ENCODE measurements at places on chromosomes 6 and 20.

DNA sequence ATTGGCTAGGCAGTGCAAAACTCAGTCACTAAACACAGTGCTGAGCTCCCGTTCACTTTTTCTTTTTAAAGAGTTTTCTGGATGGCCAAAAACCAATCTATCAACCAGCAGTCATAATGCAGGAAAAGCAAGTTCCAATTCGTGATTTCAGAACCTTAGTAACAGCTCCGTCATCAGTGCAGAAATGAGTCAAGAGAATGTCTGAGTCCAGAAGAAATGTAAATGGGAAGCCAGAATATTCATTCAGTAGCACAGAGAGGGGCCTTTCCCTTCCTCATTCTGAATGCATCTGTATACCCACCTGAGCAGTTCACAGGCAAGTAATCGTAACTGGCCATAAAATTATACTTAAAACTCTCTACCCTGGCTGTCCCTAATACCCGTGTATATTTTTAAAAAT lies 20.4 kb downstream of the HUS1B start:
- DNase-seq, result no peak

DNA sequence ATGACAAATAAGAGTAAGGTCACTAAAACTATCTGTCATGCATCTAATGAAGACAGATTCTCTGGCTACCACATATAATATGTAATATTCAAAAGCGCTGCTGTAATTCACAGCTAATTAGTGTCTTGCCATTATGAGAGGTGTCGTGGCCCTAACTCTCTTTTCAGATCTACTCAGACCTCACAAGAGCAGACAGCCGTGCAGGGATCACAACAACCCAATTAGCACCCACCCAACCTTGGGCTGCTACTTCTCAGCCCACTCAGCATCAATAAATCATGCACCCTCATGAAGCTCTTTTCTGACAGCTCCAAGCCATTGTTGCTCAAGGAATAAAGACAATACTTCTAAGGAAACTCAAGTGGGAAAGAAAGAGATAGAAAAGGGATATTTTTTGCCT lies 61.5 kb downstream of the FRK start:
- no peak for DNase-seq

DNA sequence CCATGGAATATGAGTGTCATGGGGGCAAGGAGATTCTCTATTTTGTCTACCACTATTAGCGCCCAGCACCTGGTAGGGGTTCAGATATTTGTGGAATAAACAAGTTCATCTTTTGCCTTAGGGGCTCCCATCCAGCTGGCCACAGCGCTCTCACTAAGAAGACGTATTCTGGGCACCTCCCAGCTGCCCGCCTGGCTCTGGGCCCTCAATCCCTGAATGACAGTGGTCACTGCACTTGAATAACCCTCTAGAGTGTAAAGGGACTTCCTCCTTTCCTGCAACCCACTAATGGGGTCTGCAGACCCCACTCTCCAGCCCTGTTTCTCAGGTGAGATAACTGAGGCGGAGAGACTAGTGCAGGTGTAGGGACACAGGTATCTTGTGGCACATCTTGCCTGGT lies 36.2 kb downstream of the SNX5 start:
- no peak for DNase-seq

GRCh38 chr6:119978274-119978889 lies 628.8 kb upstream of the MAN1A1 start:
- peak; percentile 10 for DNase-seq

DNA sequence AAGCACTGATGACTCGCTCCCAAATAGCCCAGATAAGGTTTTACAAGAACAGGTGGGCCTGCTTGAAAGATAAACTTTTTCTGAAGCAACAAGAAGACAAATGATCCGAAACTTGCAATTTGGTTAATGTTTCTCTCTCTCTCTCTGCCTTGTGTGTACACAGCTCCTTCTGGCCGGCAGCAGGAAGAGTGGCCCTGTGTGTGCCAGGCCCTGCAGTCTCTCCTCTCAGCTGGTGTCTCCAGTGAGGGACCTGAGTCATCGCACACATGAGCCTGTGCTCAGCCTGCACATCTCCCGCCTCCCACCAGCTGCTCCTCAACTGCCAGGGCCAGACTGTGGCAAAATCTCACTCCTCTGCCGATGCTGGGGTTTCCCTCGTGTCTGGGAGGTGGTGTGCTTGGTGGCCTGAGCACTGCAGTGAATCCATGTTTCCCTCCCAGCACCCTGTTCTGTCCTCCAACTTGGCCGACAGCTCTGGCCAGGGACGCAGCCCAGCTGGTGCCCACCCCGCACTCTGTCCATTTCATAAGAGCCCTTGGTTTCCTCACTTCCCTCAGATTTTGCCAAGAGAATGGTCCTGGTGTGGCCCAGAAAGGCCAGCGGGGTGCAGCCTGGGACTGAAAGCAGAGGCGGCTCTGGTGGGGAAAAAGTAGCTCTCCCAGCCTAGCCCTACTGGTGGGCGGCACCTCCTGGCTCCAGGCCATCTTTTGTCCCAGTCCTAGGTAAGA lies 49.4 kb downstream of the ERMARD start:
- peak; percentile 61 for DNase-seq

DNA sequence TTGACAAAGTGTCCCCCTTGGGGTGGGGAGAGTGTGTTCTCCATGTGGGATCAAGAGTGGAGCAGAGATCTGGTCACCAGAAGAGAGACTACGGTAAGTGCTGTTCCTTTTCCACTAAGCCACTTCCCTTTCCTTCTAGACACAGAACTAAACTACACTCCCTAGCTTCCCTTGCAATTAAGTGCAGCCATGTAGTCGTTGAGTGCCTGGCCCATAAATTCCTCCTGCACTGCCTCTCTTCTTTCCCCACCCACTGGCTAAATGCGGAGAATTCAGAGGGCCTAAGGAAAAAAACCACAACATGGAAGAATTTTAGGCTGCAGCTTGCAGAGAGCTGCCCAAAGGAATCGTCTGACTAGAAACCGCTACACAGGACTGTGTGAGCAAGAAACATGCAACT lies 1.5 kb downstream of the WDR27 start:
- no peak for DNase-seq

DNA sequence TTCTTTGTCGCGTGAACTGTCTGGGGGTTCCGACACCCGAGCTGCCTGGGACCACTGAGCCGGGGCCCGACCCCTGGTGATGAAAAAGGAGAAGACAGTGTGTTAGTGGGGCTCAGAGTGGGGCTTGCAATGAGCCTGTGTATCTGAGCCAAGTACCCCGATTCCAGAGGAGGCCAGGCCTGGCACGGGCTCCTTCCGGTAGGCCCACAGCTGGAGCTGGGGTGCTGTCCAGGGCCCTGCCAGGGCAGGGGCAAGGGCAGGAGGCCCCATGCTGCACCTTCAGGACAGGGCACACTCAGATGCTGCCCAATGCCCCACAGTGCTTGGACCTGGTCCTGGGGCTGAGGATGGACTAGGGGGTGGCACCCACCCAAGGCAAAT lies 89.4 kb downstream of the TAF4 start:
- no peak for DNase-seq

GRCh38 chr6:135675862-135676261 lies 175.6 kb upstream of the PDE7B start:
- peak; percentile 21 for DNase-seq

- peak; percentile 61 for DNase-seq
Observed at GRCh38 chr6:119742188-119742803, 392.7 kb upstream of the MAN1A1 start.

DNA sequence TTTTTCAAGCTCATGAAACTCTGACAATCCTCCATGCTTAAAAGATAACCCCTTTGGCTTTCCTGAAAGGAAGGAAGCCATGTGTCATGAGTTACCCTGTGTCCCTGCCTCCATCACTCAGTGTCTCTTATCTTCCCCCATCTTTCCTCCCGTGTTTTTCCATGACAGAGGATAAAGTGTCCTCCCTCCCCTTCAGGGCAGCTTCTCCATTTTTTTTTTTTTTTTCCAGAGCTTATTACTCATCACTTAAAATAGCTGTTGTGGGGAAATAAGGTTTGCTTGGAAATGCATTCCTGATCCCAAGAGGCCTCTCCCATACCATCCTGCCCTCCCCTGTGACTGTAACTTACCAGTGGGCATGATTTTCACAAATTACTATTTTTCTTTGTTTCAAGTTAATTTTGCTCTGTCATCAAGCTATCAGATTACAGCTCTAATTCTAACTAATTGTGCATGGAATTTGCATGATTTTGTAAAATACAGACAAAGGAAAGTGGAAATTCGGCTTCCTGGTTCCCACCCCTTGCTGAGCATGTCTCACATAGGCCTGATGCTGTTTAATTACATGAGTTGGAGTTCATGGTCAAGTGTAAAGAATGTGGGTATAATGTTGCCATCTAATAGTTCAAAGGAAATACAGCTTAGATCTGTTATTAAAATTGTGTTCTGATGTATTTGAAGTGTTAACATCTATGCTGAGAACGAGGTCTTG lies 614.5 kb upstream of the FLRT3 start:
- DNase-seq, result no peak

DNA sequence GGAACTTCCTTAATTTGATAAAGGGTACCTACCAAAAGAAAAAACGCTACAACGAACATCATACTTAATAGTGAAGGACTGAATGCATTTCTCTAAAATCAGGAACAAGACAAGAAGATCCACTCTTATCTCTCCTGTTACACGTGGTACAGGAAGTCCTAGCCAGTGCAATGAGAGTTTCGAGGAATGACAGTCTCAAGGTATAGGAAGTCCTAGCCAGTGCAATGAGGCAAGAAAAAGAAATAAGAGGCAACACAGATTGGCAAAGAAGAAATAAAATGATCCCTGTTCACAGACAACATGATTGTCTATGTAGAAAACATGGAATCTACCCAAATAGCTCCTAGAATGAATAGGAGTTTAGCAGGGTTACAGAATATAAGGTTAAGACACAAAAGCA lies 167.8 kb upstream of the MLN start:
- DNase-seq, result no peak

GRCh38 chr6:53361549-53362031 lies 12.8 kb upstream of the ELOVL5 start:
- no peak for DNase-seq

DNA sequence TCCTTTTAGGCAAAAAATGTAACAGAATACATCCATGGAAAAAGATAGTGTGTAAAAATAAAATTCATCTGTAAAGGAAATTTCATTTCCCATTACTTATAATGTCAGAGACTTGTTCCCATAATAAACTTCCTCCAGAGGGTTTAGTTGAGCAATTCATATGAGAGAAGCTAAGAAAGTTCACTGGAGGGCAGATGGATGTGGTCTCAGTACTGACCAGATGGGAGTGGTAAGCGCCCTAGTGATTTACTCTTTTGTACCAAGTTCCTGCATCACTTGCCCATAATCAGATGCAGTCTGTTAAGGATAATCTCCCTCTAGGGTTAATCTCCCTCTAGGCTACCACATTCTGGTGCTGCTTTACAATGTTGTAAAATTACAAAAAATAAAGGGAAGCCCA lies 61.7 kb downstream of the ESF1 start:
- no peak for DNase-seq

DNA sequence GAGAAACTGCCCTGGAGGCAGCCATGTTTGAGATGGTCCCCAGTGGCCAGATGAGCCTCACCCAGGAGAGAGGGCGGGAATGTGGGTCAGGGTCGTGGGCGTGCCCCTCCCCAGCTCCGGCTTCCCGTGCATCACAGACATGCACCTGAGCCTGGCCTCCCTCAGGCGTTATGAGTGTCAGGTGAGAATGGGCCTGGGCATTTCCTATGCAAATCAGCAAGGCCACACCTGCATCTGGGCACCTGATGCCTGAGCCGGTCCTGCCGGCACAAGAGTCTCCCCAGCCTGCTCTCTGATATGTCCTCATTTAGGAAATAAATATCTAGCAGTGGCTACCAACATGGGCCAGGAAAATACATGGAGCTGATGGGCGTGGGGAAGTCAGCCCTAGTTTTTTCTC lies 82.4 kb downstream of the RAMACL start:
- no peak for DNase-seq

- DNase-seq, result peak; percentile 80
Observed at GRCh38 chr20:35616465-35617396, 1.1 kb downstream of the SPAG4 start.

All from NCI-H446 (cell line).